ENCODE measurements at places on chromosomes 2 and 18.

DNA sequence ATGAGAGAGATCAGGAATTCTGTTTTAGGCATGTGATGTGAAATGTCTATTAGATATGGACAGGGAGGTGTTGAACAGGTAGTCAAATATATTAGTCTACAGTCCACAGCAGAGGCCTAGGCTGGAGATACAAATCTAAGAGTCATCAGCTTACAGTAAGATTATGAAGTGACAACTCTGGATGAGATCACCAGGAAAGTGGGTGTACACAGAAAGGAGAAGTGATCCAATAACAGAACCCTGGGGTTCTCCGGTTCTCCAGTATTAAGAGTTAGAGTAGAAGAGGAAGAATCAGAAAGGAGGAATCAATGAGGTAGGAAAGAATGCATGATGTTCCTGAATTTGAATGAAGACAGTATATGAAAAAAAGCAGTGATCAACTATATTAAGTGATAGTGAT is 362.3 kb downstream of the FIGN start:
- no peaks in the 10 kb centered on the region for H3K4me1 ChIP-seq
- DNase-seq = no peak
- H3K27me3 ChIP-seq = no peaks in the 10 kb centered on the region
- H3K36me3 ChIP-seq = no peaks in the 10 kb centered on the region
- no peak overlapping the region for H3K27ac ChIP-seq
- H3K4me3 ChIP-seq = no peak overlapping the region

DNA sequence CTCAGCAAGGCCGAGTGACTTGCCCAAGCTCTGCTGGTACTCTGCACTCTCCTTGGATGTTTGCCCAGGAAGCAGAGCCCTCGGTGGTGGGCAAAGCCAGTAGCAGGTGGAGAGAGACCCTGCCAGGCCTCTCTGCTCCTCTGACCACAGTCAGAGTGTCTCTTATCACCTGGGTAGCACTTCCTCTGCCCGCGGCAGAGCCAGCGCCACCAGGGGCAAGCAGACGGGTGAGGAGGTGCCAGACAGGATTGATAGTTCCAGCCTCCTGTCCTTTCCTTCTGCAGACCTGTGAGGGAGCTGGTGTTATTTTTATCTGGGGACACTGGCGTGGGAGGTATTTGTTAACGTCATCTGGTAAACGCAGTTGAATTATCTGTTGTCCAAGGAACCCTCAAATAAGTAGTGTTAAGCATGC is 152.9 kb downstream of the SMAD7 start:
- no peak overlapping the region for H3K4me3 ChIP-seq
- H3K4me1 ChIP-seq = peaks cover 9% of the 10 kb centered on the region
- H3K36me3 ChIP-seq = no peaks in the 10 kb centered on the region
- no peaks in the 10 kb centered on the region for H3K27me3 ChIP-seq
- no peak for DNase-seq
- H3K27ac ChIP-seq = no peak overlapping the region

DNA sequence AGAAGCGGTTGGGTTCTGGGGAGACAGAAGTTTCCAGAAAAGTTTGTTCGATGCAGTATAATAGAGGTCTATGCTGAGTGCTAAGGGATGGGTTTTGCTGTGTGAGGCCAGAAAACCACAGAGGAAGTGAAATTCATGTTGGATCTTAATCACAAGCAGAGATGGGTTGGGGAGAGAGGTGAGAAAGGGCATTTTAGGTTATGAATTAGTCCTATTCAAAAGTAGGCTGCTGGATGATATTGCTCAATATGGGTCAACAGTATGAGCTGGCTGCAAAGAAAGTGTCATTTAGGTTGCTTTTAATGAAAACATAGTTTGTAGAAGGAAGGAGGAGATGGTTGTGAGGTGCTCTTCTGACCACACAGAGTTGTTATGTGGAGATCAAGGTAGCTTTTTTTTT is 118.8 kb upstream of the LHCGR start:
- no peak for DNase-seq
- no peak overlapping the region for H3K27ac ChIP-seq
- no peaks in the 10 kb centered on the region for H3K4me1 ChIP-seq
- H3K27me3 ChIP-seq = no peaks in the 10 kb centered on the region

DNA sequence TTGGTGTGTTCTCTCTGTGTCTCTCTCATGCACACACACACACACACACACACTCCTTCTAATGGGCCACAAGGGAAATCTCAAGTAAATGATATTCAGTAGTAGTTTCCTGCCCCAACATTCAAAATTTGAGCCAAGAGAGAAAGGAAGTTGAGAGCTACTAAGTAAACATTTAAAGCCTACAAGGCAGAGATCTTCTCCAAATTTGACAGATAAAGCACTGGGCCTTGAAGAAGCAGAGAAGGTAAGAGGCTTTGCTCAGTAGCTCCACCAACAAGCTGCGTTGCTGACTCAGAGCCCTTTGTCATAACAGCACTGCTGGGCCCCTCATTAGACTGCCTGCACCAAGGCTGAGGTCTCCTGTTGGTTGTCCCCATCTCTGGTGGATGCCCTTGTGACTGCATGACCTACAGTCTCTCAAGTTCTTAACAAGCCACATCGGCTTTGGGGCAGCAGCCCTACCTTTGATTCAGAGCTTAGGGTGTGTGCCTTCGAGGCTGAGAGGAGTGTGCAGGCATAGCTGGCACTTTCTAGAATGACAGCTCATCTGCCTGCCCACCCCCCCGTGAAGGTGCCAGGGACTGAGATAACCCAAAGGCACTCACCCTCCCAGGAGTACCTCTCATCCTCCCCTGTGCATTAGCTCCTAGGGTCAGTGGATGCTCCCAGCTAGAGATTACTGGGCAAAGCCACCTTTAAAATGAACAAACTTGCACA is 32.3 kb upstream of the NEB start:
- no peaks in the 10 kb centered on the region for H3K36me3 ChIP-seq
- DNase-seq = no peak
- H3K4me3 ChIP-seq = no peak overlapping the region

DNA sequence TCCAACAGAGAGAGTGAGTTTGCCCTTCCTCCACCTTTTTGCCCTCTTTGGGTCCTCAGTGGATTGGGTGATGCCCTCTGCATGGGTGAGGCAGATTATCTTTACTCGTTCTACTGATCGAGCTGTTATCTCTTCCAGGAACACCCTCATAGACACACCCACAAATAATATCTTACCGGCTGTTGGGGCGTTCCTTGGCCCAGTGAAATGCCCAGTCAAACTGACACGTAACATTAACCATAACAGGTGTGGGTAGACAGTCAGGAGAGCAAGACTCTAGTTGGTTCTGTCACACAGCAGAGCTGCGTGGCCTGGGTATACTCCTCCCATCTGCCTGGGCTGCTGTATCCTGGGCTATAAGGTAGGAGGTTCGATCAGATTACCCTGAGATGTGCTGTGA is 144.1 kb downstream of the AGAP1 start:
- H3K27me3 ChIP-seq = no peaks in the 10 kb centered on the region
- H3K4me1 ChIP-seq = peaks cover 6% of the 10 kb centered on the region
- H3K27ac ChIP-seq = no peak overlapping the region
- no peak for DNase-seq
- H3K36me3 ChIP-seq = no peaks in the 10 kb centered on the region
- H3K4me3 ChIP-seq = no peak overlapping the region

DNA sequence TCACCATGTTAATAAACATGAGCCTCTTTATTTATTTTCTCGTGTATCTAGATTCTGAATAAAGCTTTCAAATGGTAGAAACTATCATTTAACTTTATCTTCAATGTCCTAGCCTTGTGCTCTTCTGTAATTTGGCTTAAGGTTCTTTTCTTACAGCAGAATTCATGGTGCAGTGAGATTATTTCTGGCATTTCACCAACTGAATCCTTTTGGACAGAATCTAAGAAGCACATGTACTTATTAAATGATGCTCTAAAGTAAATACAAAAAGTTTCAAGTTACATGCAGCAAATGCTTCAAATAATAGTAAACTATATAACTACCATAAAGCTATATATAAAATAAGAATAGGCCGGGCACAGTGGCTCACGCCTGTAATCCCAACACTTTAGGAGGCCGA is 65.9 kb downstream of the AP1S3 start:
- no peaks in the 10 kb centered on the region for H3K4me1 ChIP-seq
- no peaks in the 10 kb centered on the region for H3K27me3 ChIP-seq
- H3K27ac ChIP-seq = no peak overlapping the region

DNA sequence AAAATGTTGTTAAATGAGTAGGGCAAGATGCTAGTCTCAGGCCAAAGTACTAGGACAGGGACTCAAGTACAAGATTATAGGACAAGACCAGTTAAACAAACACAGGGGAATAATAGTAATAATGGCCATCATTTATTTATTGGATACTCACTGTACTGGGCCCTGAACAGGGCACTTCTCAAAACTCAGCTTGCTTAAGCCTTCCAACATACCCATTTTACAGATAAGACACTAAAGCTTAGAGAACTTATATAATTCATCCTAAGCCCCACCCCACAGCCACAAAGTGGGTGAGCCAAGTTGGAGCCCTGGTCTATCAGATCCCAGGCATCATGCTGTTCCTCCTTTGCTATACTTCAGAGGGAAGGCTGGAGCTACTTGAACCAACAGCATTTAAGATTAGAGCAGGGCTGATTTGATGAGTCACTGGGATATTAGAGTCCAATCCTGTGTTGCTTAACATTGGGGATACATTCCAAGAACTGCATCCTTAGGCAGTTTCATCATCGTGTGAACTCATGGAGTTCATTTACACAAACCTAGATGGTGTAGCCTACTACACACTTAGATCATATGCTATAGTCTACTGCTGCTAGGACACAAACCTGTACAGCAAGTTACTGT is 153.6 kb downstream of the MTCL1 start:
- no peak overlapping the region for H3K27ac ChIP-seq
- H3K4me3 ChIP-seq = no peak overlapping the region
- no peak for DNase-seq
- H3K4me1 ChIP-seq = no peaks in the 10 kb centered on the region
- H3K36me3 ChIP-seq = no peaks in the 10 kb centered on the region
- no peaks in the 10 kb centered on the region for H3K27me3 ChIP-seq

- no peak overlapping the region for H3K4me3 ChIP-seq
- no peak overlapping the region for H3K27ac ChIP-seq
- no peaks in the 10 kb centered on the region for H3K36me3 ChIP-seq
- no peaks in the 10 kb centered on the region for H3K27me3 ChIP-seq
- H3K4me1 ChIP-seq = no peaks in the 10 kb centered on the region
Observed at GRCh38 chr2:168424112-168424951, 31.7 kb upstream of the CERS6 start.

- no peak overlapping the region for H3K27ac ChIP-seq
- no peak for DNase-seq
- no peaks in the 10 kb centered on the region for H3K27me3 ChIP-seq
Observed at GRCh38 chr2:104758199-104758620, 95.7 kb upstream of the POU3F3 start.

GRCh38 chr2:198817536-198817935 is 640.2 kb downstream of the SATB2 start:
- no peaks in the 10 kb centered on the region for H3K27me3 ChIP-seq
- H3K4me3 ChIP-seq = no peak overlapping the region
- DNase-seq = no peak

- no peak overlapping the region for H3K27ac ChIP-seq
- H3K36me3 ChIP-seq = no peaks in the 10 kb centered on the region
- peaks cover 6% of the 10 kb centered on the region for H3K4me1 ChIP-seq
- DNase-seq = no peak
Observed at GRCh38 chr2:97993926-97994325, 1.8 kb downstream of the TMEM131 start.

- H3K27ac ChIP-seq = no peak overlapping the region
- H3K27me3 ChIP-seq = no peaks in the 10 kb centered on the region
- H3K36me3 ChIP-seq = no peaks in the 10 kb centered on the region
- no peak for DNase-seq
Observed at GRCh38 chr2:146869328-146869727, 975.5 kb upstream of the ACVR2A start.

- no peaks in the 10 kb centered on the region for H3K27me3 ChIP-seq
- H3K4me3 ChIP-seq = no peak overlapping the region
- H3K4me1 ChIP-seq = no peaks in the 10 kb centered on the region
- no peak for DNase-seq
- H3K36me3 ChIP-seq = no peaks in the 10 kb centered on the region
Observed at GRCh38 chr2:215536510-215536909, 100.6 kb upstream of the FN1 start.

- H3K36me3 ChIP-seq = no peaks in the 10 kb centered on the region
- H3K4me1 ChIP-seq = peaks cover 12% of the 10 kb centered on the region
- no peak for DNase-seq
- H3K27me3 ChIP-seq = no peaks in the 10 kb centered on the region
- no peak overlapping the region for H3K27ac ChIP-seq
Observed at GRCh38 chr2:85926931-85927661, 38.3 kb upstream of the ST3GAL5 start.

DNA sequence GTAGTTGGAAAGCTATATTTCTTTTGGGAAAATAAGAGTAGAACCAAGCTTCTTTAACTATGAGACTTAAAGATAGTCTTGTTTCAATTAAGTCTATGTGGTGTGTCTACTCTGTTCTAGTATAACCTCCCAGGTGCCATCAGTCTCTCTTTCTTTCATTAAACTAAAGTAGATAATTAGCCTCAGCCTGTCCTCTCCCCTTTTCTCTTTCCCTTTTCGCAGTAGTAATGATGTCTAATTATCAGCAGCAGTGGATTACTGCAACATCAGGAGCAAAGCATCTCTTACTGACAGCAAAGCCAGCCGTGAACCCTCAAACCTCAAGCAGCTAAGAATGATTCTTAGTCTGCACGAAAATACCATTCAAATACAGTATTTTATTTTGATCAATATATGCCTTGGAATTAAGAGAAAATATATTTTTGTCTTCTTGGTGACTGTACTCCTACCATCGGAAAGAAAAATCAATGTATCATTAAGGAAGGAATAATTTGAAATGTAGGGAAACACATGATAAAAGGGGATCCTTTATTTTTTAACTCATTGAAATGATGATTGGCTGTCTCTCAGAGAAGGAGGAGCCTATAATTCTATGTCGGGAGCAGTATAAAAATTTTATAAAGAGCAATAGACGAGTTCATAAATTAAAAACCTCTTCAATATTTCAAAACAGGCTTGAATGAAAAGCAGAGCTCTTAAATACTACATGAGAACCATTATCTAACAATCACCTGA is 4.5 kb downstream of the NOL4 start:
- no peaks in the 10 kb centered on the region for H3K27me3 ChIP-seq
- no peak overlapping the region for H3K27ac ChIP-seq
- peaks cover 10% of the 10 kb centered on the region for H3K4me1 ChIP-seq
- H3K4me3 ChIP-seq = no peak overlapping the region
- H3K36me3 ChIP-seq = no peaks in the 10 kb centered on the region

- no peak overlapping the region for H3K4me3 ChIP-seq
- H3K36me3 ChIP-seq = no peaks in the 10 kb centered on the region
- no peaks in the 10 kb centered on the region for H3K4me1 ChIP-seq
Observed at GRCh38 chr2:79620679-79621078, 107.8 kb downstream of the CTNNA2 start.

- H3K27ac ChIP-seq = no peak overlapping the region
- no peak overlapping the region for H3K4me3 ChIP-seq
- no peaks in the 10 kb centered on the region for H3K27me3 ChIP-seq
- no peaks in the 10 kb centered on the region for H3K36me3 ChIP-seq
Observed at GRCh38 chr2:50347358-50348044, 684.4 kb downstream of the NRXN1 start.

DNA sequence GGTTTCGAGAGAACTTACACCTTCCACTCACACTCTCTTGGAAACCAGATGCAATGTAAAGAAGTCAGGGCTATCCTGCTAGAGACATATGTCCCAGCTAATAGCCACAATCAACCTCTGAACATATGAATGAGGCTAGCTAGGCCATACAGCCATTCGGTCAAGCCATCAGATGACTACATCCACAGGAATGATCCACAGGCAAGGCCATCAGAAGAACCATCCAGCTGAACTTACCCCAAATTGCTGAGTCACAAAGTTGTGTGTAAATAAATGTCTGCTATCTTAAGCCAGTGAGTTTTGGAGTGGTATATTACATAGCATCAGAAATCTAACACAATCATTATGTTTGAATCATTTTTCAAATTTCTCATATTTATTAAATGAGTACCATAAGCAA is 5.2 kb upstream of the SPAST start:
- no peak overlapping the region for H3K4me3 ChIP-seq
- DNase-seq = no peak
- no peaks in the 10 kb centered on the region for H3K4me1 ChIP-seq
- no peaks in the 10 kb centered on the region for H3K36me3 ChIP-seq
